ENCODE measurements at places on chromosomes 16 and 17.

- DNase-seq, result no peak
Measured at GRCh38 chr16:82157836-82158235, 12.2 kb downstream of the MPHOSPH6 start.

- no peak for DNase-seq
Measured at GRCh38 chr17:63843910-63844677, 1.6 kb upstream of the SMARCD2 start.

- peak; percentile 88 for DNase-seq
Measured at GRCh38 chr17:76397687-76398522, 13.5 kb downstream of the SPHK1 start.

DNA sequence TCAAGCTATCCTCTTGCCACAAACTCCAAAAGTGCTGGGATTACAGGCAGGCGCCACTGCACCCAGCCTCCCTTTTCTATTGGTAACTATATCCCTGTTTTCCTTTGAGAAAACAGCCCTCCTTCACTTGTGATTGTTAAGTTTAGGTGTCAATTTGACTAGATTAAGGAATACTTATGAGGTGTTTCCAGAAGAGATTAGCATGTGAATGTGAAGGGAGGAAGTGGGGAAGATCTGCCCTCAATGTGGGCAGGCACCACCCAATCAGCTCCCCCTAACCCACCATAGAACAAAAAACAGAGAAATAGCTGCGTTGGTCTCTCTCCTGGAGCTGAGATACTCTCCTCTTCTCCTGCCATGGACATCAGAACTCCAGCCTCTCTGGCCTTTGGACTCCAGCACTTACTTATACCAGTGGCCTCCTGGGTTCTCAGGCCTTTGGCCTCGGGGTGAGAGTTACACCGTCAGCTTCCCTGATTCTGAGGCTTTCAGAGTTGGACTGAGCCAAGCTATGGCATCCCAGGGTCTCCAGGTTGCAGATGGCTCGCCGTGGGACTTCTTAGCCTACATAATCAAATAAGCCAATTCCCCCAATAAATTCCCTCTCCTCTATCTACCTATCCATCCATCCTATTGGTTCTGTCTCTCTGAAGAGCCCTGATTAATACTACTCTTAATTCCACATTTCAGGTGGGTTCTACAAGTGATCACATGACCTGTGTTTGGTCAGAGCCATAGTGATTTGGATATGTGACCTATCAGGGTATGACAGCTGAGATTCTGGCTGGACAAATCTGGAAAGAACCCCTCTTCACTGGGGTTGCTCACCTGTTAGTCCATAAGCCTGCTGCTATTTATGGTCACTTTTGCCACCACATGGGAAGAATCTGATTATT is 12.0 kb upstream of the STAT3 start:
- DNase-seq, result no peak

- DNase-seq, result no peak
Measured at GRCh38 chr16:3152991-3153368, 18.2 kb downstream of the ZNF213 start.

DNA sequence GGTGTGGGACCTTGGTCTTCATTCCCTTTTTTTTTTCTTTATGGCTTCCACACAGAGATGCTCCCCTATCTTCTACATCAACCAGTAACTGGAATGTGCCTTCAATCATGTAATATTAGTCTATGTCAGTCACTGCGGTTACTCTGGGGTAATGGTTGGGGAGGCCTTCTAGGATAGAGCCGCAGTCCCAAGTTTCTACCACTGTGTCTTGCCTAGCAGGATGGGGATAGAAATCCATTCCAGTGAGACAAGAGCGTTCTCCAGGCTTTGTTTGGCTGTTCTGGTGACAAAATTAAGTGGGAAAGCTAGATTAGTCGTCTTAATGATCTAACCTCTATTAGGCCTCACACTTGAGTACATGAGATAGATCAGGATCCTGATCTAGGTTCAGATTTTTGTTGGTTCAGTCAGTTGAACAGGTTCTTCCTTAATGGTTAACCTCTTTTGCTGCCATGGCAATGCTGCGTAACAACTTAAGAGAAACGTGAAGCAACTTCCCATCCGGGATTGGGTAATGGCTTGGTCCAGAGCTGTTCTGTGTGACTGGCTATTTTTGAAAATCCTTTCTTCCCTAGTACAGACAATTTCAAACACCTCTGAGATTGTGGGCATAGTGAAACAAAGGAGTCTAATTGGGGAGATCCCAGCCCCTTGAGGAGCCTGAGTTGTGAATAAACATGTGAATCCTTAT is 8.7 kb downstream of the MSL1 start:
- no peak for DNase-seq

DNA sequence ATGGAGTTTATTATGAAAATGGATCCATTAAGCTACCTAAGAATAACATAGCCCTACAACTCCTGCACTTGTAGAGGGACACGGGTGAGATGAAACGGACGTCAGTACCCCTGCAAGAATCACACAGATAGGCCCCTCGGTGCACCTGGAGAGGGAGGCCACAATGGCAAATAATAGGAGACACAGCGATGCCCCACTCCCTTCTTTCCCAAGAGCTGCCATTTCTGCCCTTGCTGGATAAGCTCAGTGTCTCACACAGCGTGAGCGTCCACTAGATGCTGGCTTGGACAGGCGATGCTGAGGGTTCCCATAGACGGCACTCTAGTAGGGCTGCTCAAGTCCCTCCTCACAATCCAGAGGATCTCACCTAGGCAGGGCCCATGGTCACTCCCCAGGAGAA is 67.8 kb downstream of the ADCY9 start:
- no peak for DNase-seq
